ENCODE measurements at places on chromosomes 12 and 14. TPM values are rescaled to one million over a fixed set of nuclear protein-coding genes. Genes with fewer than 3 reads are reported as not detected.

The TPPP2 gene
- not detected for total RNA-seq

The TAS2R13 gene
- total RNA-seq, result 0.13 TPM

The LRRIQ1 gene
- not detected for total RNA-seq

The KLRF1 gene
- total RNA-seq, result not detected

The SLC25A47 gene
- total RNA-seq, result 0.37 TPM

The CIDEB gene
- not detected for total RNA-seq

The IKZF4 gene
- 0.80 TPM for total RNA-seq

The TAS2R7 gene
- not detected for total RNA-seq

The ZBTB39 gene
- total RNA-seq, result 5.0 TPM

The ZDHHC22 gene
- 0.10 TPM for total RNA-seq

The CD4 gene
- not detected for total RNA-seq

The OR6C68 gene
- not detected for total RNA-seq

The CD163L1 gene
- 3.0 TPM for total RNA-seq

The ESPL1 gene
- total RNA-seq, result 16.8 TPM

The KCNH3 gene
- 5.2 TPM for total RNA-seq

The SERPINA1 gene
- 1.4 TPM for total RNA-seq

The IL26 gene
- total RNA-seq, result not detected

The ABHD12B gene
- total RNA-seq, result not detected

The NGB gene
- not detected for total RNA-seq

The CCDC197 gene
- not detected for total RNA-seq

The KCNH5 gene
- total RNA-seq, result 3.0 TPM

The FOXA1 gene
- total RNA-seq, result 2.7 TPM

The CCNB1IP1 gene
- 47.6 TPM for total RNA-seq

The PROX2 gene
- 0.03 TPM for total RNA-seq

The PGF gene
- 76.1 TPM for total RNA-seq

The ARHGEF40 gene
- 18.8 TPM for total RNA-seq

The ARHGAP9 gene
- 3.3 TPM for total RNA-seq

The KIF26A gene
- total RNA-seq, result 1.4 TPM

All from HT1080 (cell line).